Caco-2 (cell line): ENCODE measurements at places on chromosomes 5 and 9. TPM values are rescaled to one million over a fixed set of nuclear protein-coding genes. Genes with fewer than 3 reads are reported as not detected.

WWC1 gene
- 108 and 109 TPM in 2 replicates for total RNA-seq

PHYHD1 gene
- 0.59 and 0.63 TPM in 2 replicates for total RNA-seq

- DNase-seq: no peak
Observed at GRCh38 chr5:161410640-161411039, 135.9 kb downstream of the GABRB2 start.

DNA sequence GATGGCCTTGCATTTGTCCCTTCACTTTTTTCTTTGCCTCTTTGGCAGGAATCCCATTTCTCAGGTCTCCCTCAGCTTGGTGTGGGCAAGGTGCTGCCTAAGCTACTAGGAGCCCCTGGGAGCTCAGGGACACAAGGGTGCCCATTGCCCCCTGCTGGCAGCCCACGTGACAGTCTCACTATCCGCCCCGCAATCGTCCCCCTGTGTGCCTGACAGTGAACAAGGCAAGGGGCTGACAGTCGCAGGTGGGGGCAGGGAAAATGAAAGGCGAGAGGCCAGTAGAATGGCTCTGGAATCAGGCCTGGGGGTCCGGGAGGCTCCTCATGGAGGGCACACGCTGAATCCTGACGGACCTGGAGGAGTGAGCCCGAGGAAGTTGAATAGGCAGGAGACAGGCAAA is 2.0 kb upstream of the PCDH12 start:
- peak; percentile 29 for DNase-seq

GRCh38 chr5:34728236-34728635 is 72.1 kb downstream of the RAI14 start:
- DNase-seq: no peak

DNA sequence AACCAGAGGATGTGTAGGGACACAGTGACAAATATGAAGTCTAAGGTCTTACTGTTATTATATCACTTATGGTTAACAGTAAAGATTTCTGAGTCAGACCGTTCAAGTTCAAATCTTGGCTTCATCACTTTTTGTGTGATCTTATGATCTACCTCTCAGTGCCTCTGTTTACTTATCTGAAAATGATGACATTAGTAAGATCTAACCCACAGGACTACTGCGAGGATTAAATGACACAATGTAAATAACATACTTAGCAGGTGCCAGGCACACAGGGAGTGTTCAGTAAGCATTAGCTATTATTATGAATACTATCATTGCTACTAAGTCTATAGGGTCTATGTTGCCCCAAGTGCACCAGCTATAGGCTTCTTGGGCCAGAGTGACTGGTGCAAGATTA is 2.0 kb downstream of the IRF1 start:
- no peak for DNase-seq

GRCh38 chr5:36156121-36156601 is 4.2 kb downstream of the SKP2 start:
- DNase-seq: peak; percentile 80
